ENCODE measurements at places on chromosomes 2 and 18.

DNA sequence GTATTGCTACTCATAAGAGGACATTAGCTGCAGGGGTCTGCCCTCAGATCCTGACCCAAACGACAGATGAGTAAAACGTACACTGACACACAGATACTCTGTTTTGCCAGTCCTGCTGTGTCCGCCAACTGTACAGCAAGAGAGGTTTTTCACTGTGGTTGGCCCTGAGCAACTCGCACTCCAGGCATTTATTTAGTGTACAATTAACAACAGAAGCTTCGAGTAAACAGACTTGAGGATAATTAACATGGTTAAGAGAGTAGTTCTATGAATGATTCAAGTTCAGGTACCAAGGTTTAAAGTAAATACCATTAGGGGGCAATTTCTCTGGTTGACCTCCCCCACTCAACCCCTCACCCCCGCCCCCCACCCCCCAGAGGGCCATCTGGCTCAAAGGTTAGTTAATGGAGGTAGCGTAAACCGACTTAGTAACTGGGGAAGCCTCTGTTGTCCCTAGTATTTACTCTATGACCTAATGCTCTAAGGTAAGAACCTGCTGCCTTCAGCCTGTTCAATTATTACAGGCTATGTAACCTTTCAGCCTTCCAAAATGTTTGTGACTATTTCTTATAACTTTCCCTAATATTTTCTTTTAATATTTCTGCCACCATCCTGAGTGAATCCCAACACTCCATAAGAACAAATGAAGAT lies 103.9 kb upstream of the XIRP2 start:
- no peak for DNase-seq

- no peak for DNase-seq
Measured at GRCh38 chr2:11515490-11515981, 18.3 kb upstream of the GREB1 start.

- no peak for DNase-seq
Measured at GRCh38 chr2:3236300-3237045, 141.1 kb downstream of the EIPR1 start.

- DNase-seq: no peak
Measured at GRCh38 chr2:109150559-109150958, 21.6 kb downstream of the SH3RF3 start.

GRCh38 chr2:70043252-70043875 lies 43.9 kb upstream of the PCBP1 start:
- no peak for DNase-seq

- no peak for DNase-seq
Measured at GRCh38 chr2:222248256-222248655, 50.5 kb downstream of the PAX3 start.

GRCh38 chr2:152501666-152502065 lies 166.7 kb downstream of the FMNL2 start:
- DNase-seq: no peak

DNA sequence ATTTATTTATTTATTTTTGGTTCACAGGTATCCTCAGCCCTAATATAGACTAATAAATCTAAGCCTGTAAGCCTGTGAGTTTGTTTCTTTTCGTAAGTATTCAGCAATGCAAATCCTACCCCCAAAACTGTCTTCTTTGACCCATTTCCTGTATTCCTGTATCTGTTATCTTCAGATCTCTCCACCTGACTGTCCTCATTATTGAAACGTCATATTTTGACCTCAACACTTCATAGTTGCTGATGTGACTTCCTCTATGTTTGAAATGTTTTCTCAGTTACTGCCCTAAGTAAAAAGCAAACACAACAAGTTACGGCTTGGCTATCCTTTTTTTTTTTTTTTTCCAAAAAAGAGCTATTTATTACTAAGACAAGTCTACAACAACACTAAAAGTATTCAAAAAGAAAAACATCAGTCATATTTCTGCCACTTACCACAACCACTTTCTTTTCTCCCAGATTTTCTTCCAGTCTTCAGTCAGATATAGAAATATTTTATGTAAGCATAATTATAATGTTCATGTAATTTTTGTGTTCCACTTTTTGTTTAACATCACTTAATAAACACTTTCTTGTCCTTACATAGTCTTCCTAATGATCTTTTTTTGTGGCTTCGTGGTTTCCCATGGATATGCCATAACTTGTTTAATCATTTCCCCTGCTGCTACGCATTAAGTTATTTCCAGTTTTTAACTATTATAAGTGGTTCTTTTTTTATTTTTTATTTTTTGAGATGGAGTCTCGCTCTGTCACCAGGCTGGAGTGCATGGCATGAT lies 45.0 kb upstream of the EML4 start:
- DNase-seq: no peak

DNA sequence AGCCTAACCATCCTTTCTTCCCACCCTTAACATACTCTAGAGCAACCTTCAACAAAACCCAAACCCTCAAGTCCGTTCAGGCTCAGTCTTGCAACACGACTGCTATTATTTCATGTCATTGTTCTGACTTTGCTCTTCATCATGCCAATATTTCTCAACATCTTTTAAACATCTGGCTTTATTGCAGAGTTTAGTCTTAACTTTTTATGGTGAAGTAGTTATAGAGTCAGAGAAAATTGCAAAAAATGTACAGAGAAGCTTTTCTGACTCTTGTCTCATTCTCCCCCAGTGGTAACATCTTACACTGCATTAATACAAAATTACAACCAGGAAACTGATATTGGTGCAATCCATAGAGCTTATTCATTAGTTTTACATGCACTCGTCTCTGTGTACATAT lies 3.9 kb downstream of the MARCO start:
- DNase-seq: no peak

DNA sequence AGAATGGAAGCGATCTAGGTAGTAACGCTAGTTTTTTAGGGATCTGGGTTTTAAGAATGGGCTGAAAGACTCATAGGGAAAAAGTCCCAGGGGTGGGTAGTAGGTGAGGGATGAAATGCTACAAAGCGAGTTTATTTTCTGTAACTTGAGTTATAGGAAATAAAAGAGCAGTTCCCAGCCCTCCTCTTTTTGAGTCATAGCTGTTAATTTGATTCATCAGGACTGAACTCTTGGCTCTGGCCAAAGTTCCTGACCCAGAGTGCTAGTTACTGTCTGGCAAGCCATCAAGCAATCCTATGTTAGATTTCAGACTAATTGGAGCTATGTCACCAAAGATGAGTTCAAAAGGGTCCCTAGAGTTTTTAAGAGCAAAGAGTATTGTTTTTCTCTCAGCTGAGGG lies 17.4 kb upstream of the NOSTRIN start:
- no peak for DNase-seq

- DNase-seq: no peak
Measured at GRCh38 chr2:237022533-237022932, 63.2 kb upstream of the COPS8 start.

DNA sequence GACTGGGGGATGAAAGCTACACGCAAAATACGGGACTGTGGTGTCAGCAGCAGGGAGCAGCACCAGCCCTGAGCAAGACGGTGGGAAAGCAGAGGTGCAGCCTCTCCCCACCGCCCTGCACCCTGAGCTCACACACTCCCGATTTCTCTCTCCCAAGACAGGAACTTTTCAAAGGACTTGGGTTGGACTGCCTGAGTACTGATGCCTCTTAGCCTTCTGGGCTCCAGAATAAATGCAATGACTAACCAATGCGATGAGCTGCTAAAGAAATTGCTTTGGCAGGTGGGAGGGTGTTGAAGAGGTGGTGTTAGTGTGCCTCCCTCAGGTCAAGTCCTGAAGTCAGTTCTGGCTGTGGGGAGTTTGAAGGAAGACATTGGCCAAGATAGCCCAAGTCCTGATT lies 9.6 kb downstream of the TRIM54 start:
- no peak for DNase-seq

- DNase-seq: peak; percentile 84
Measured at GRCh38 chr2:28621172-28622100, 125.6 kb downstream of the PLB1 start.

- DNase-seq: no peak
Measured at GRCh38 chr2:239760596-239760995, 264.5 kb downstream of the NDUFA10 start.

DNA sequence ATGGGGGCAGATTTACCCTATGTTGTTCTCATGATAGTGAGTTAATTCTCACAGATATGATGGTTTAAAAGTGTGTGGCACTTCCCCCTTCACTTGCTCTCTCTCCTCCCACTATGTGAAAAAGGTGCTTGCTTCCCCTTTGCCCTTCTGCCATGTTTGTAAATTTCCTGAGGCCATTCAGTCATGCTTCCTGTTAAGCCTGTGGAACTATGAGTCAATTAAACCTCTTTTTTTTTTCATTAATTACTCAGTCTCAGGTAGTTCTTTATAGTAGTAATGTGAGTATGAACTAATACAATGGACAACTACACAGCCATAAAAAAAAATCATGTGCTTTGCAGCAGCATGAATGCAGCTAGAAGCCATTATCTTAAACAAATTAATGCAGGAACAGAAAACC lies 118.5 kb downstream of the CALCRL start:
- DNase-seq: no peak

DNA sequence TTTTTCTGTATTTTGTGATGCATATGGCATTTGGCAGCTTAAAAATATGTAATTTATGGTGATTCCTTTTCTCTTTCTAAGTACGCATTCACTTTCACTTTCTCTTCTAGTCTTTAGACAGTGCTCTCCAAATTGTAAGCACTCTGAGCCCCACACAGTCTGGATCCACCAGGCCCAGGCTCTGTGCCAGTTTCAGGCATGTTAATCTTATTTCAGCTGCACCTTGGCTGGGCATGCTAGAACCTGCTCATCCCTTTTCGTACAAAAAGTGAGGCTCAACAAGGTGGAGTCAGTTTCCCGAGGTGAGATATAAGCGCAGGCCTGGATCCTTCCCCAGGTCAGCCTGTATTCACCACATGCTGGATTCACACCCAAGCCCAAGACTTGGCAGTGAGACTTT lies 203.9 kb downstream of the MTX2 start:
- DNase-seq: peak; percentile 50

- DNase-seq: no peak
Measured at GRCh38 chr18:46184727-46185126, 80.5 kb downstream of the HAUS1 start.

GRCh38 chr2:217361483-217361880 lies 501.6 kb upstream of the TNP1 start:
- no peak for DNase-seq

- peak; percentile 39 for DNase-seq
Measured at GRCh38 chr2:186544255-186544675, 45.6 kb upstream of the ITGAV start.

- no peak for DNase-seq
Measured at GRCh38 chr18:55199291-55199963, 240.2 kb upstream of the CCDC68 start.

DNA sequence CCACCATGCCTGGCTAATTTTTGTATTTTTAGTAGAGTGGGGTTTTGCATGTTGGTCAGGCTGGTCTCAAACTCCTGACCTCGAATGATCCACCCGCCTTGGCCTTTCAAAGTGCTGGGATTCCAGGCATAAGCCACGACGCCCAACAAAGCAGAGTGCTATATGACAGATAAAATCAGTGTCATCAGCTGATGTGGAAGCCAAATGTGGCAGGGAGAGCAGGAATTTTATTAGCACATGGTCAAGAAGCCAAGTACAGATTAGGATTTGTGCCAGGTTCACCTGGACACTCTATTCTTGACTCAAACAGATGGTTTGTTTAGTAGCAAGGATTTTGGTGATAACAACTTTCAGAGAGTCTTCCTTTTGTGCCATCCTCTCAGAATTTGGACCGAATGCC lies 62.7 kb downstream of the LCLAT1 start:
- DNase-seq: no peak

DNA sequence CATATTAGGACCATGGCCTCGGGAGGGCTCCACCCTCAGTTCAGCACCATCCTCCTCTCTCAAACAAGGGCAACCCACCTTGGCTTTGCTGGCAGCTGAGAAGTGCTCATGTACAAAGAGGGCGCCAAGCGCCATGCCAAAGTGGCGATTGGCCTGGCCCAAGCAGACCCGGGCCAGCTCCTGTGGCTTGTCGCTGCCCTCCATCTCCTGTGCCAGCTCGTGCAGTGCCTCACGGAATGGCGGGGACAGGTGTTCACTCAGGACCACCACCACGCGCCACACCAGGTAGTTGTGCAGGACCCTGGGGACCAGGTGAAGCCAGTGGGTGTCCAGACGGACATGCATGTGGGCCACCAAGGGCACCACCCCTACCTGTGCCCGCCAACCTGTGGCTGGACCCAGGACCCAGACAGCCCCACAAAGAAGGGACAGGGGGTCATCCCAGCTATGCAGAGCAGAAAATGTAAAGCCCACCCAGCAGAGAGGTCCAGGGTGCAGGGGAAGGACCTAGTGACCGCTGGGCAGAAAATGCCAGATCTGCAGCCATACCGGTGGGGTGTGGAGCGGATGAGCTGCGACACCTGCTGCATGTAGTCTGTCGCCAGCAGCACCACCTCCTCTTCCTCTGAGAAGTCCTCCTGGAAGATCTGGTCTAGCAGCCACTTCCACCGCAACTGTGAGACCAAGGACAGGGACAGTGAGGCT lies 3.6 kb downstream of the ECEL1 start:
- no peak for DNase-seq

- DNase-seq: no peak
Measured at GRCh38 chr2:218814540-218815243, 16.9 kb downstream of the PRKAG3 start.

DNA sequence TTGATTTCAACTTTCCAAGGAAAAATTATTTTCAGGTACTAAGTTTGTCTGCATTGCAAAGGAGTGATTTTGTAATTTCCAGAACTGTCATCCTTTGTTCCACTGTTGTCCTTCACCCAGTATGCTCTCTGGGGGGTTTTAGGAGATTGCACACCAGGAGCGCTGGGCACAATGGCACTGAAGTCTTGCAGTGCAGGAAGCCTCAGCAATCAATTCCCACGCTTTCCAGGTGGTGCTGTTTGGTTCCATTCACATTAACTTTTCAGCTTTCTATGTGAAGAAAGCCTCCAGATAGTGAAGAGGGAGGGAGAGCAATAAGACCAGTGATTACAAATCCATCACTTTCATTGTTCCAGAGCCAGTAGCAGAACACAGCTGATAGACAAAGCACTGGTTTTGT lies 344.0 kb upstream of the VWC2L start:
- no peak for DNase-seq

GRCh38 chr2:60739156-60739555 lies 16.9 kb upstream of the PAPOLG start:
- no peak for DNase-seq

GRCh38 chr2:187594801-187595200 lies 40.6 kb upstream of the TFPI start:
- no peak for DNase-seq

GRCh38 chr18:44195394-44196140 lies 485.1 kb upstream of the SETBP1 start:
- no peak for DNase-seq

- DNase-seq: no peak
Measured at GRCh38 chr2:215737477-215737876, 275.9 kb downstream of the MREG start.

Measured in AG08396 (cell line).